WERI-Rb-1 (cell line): ENCODE measurements at places on chromosomes 11 and 22.

- DNase-seq: no peak
Observed at GRCh38 chr11:69335781-69336405, 41.9 kb downstream of the MYEOV start.

DNA sequence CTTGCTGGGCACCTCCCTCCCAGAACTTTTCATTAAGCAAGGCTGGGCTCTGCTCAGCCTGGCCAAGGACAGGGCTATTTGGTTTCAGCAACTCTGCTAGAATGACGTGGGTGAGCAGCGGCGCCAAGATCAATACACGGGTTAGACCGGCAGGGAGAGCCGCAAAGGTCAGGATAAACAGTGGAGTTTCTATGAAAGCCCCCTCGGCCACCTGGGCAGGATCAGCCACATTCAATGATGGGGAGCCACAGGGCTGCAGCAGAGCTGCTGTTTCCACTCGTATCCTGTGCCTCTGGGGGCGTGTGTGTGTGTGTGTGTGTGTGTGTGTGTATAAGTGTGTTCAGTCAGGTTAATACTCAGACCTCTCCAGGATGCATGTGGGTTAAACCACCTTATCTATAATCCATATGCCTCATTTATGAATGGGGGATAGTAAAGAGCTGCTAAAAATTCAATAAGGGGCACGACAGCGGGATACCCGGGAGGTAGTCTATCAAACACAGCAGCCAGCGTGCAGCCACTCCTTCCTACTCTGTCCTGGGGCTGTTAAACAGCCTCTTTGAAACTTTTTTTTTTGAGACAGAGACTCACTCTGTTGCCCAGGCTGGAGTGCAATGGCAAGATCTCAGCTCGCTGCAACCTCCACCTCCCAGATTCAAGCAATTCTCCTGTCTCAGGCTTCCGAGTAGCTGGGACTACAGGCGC is 34.8 kb downstream of the MYH9 start:
- DNase-seq: no peak

DNA sequence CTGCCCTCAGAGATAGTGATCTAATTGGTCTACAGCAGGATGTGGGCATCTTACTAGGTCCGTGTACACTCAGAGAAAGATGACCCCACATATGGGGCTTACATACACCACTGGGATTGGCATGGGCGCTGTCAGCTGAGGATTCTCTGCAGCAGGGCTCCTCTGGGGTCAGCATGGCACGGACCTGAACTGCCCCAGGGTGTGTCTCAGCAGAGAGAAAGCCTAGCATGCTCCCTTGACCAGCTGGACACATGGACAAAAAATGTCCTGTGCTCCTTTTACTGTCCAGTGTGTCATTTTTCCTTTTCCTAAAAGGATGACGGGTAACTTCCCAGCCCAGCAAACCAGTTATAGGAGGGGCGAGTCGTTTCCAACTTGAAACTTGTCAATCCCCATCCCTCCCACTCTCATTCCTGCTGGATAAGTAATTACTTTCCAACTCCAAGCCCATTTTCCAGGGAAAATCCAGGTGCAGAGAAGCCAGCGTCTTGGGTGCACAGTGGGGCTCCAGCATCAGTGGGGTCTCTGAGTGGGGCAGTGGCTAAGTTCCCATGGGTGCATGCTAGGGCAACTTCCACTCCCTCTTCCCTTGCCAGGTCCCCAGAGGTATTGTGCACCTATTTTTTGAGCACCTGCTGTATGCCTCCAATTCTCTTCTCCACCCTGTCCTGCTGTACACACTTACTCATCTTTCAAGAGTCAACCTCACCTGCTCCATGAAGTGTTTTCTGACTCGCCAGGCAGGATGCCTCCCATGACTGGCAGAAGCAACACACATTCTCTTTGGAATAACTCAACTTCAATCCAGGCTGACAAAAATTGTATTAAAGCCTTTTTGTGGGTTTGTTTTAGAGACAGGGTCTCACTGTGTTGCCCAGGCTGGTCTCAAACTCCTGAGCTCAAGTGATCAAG is 5.0 kb downstream of the VSTM5 start:
- DNase-seq: no peak

DNA sequence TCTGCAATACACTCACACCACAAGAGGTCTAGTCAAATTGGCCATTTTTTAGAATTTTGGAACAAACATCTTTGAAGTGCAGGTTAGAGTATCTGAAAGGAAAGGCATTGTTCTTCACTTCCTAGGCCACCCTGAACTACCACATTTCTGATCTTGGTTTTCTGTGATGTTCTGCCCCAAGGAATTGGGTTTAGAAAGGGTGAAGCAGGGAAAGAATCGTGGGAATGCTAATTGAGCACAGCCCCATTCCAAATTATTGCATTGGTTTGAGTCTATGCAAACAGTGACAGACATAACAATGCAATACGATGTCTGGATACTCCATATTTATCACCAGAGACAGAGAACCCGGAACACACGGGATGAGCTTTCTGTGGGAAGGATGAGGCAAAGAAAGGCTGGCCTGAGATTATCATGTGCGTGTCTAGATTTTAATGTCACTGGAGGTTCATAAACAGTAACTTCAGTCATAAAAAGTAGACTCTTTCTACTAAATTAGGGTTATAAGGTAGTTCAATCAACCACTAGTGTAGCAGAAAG is 195.3 kb upstream of the BLID start:
- no peak for DNase-seq

DNA sequence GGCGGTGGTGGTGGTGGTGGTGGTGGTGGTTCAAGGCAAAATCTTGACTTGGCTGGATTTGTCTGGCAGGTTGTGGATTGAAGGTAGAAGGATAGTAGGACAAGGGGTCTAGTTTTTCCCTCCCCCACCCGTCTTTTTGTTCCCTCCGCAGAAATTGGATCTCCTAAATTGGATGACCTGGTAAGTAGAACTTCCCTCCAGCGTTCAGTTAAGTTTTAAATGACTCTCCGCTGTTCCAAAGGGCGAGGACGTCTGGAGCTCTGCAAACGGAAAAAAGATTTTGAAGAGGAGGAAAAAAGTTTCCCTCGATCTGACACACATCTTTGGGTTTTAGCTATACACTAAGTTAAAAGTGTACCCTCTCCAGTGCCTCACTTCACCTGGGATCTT is 422 bp upstream of the LGR4 start:
- DNase-seq: no peak

DNA sequence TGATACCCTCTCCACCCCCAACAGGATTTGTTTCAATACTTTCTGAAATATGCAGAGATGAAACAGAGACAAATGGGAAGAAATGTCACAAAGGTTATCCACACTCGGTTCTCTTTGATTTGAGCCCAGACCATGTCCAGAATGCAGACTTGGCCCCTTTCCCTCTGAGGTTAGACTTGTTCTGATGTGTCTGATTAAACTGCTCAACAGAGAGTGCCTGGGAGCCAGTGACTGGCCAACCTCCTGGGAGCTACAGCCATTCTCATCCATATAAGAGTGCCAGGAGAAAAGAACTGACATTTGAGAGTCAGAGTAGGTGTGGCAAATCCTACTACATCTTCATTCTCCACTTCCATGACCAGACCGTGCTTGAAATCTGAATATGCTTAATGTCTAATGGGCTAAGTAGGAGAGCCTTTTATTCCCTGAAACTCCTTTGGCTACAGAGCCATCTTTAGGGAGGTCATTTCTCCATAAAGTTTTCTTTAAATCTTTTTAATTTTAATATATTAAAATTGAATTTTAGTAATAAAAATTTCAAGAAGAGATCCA is 201.4 kb downstream of the BLID start:
- DNase-seq: no peak

DNA sequence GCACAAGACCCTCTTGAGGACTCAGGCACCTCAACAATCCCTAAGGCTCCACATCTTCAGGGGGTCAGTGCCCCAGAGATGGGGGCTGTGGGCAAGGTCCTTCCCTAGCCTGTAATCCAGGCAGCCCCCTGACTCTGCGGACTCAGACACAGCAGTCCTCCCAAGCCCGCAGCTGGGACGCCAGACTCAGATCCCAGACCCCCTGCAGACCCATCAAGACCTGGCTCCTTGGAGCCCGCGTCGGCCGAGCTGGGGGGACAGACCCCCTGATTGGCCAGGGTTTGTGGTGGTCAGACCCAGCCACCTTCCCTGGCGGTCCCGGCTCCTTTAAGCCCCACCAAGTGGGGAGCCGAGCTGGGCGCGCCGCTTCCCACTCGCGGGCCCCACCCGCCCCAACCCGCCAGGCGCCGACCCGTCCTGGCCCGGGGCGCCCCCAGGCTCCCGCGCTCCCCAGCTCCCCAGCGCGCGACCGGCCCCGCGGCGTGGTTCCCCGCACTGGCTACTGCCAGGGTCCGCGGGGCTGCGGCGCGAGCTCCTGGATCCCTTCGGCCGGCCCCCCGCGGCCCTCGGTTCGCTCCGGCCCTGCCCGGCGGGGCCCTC is 458 bp downstream of the OSBPL5 start:
- DNase-seq: no peak
